ENCODE measurements at places on chromosomes 11 and 22. TPM values are rescaled to one million over a fixed set of nuclear protein-coding genes. Genes with fewer than 3 reads are reported as not detected.

Gene CAPN5
- total RNA-seq = 8.6 TPM

Gene CTR9
- total RNA-seq = 12.1 TPM

Gene EIF1AD
- total RNA-seq = 50.8 TPM

Gene PLAAT2
- total RNA-seq = not detected

Gene NEU3
- total RNA-seq = 12.8 TPM

Gene UQCR10
- total RNA-seq = 55.8 TPM

Gene JRKL
- total RNA-seq = 7.5 TPM

Gene LZTR1
- total RNA-seq = 22.6 TPM

Gene OR8D1
- total RNA-seq = not detected

Gene IL10RA
- 2.2 TPM for total RNA-seq

Gene AP5B1
- total RNA-seq = 24.5 TPM
